ENCODE measurements at places on chromosomes 7 and 10. TPM values are rescaled to one million over a fixed set of nuclear protein-coding genes. Genes with fewer than 3 reads are reported as not detected.

Gene SYT15
- 2.7 TPM for total RNA-seq

Gene CYP2C19
- not detected for total RNA-seq

Gene PNLIPRP1
- 0.39 TPM for total RNA-seq

Gene MYL10
- not detected for total RNA-seq

Gene GPR15LG
- not detected for total RNA-seq

Gene SAMD9
- total RNA-seq, result 5.0 TPM

Gene LEP
- total RNA-seq, result 3.3 TPM

Gene SLC29A3
- 0.89 TPM for total RNA-seq

Gene RPEL1
- not detected for total RNA-seq

Gene UCMA
- total RNA-seq, result not detected

Gene OR2A42
- total RNA-seq, result not detected

Gene ZPBP
- total RNA-seq, result not detected

Gene PTF1A
- total RNA-seq, result not detected

Gene PFKFB3
- 15.1 TPM for total RNA-seq

Gene ESYT2
- total RNA-seq, result 51.2 TPM

Gene ASB15
- 69.2 TPM for total RNA-seq

Gene DDX50
- total RNA-seq, result 20.3 TPM

Gene FXYD4
- not detected for total RNA-seq

Gene GPR85
- 0.50 TPM for total RNA-seq

Gene GATAD1
- total RNA-seq, result 13.5 TPM

Gene TRPV5
- not detected for total RNA-seq

Gene LIPJ
- total RNA-seq, result 0.23 TPM

Gene FKBP6
- total RNA-seq, result not detected

Gene THSD7A
- total RNA-seq, result 1.0 TPM

Gene ANKRD1
- 2,281 TPM for total RNA-seq

Gene IKZF1
- 1.7 TPM for total RNA-seq

Gene EFCAB10
- not detected for total RNA-seq

Gene OR6V1
- total RNA-seq, result not detected

All from heart right ventricle (tissue), 16 donors.